ENCODE measurements at places on chromosomes 12 and 14.

DNA sequence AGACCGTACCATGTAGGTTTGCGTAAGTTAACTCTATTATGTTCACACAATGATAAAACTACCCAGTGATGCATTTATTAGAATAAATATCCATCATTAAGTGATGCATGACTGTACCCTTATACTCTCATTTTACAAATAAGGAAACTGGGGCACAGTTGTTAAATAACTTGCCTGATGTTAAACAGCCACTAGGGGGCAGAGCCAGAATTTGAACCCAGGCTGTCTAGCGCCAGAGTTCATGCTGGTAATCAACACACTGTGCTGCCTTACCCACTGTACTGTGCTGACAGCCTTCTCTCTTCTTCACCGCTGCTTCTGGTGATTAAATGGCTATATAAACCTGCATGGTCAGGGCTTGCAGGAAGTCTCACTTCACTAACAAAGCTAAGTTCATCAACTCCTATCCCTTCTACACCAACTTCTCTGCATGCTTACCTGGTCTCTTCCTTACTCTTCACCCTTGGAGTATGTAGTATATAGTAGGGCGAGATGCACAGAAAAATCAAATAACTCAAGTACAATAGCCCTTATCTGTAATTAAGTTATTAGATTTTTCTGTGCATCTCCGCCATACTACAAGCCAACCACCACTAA lies 43.6 kb upstream of the APPL2 start:
- no peak for DNase-seq

GRCh38 chr12:49941556-49942511 lies 8.7 kb upstream of the AQP2 start:
- DNase-seq = no peak

- no peak for DNase-seq
These were observed 50.6 kb downstream of the DAAM1 start for GRCh38 chr14:59239022-59239421.

- peak; percentile 84 for DNase-seq
These were observed 67.8 kb downstream of the HMGA2 start for GRCh38 chr12:65891987-65892481.

DNA sequence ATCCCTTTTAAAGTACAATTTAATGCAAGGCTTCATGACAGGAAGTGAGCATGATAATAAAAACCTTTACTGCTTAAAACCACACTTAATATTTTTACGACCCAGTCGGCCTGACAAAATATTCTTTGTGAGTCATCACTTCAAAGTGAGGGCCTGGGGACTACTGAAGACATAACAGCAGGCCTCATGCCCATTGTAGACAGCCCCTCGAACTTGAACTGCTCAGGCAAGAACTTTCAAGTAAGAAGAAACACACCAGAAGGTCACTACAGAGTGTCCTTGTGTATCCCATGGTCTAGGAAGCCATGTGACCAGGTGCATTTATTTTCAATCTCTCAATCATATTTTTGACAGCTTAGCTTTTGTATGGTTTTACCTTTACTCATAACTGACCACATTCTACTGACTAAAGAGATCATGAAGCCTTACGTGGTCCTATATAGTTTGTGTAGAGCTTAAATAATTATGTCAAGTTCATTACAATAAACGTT lies 61.4 kb upstream of the MANSC4 start:
- DNase-seq = no peak

GRCh38 chr12:57898308-57898970 lies 42.9 kb upstream of the ATP23 start:
- no peak for DNase-seq

GRCh38 chr12:49952391-49953055 lies 2.0 kb downstream of the AQP2 start:
- DNase-seq = no peak

GRCh38 chr12:53950789-53951576 lies 3.7 kb upstream of the HOXC12 start:
- no peak for DNase-seq

GRCh38 chr12:79522257-79522988 lies 168.3 kb downstream of the PAWR start:
- no peak for DNase-seq

DNA sequence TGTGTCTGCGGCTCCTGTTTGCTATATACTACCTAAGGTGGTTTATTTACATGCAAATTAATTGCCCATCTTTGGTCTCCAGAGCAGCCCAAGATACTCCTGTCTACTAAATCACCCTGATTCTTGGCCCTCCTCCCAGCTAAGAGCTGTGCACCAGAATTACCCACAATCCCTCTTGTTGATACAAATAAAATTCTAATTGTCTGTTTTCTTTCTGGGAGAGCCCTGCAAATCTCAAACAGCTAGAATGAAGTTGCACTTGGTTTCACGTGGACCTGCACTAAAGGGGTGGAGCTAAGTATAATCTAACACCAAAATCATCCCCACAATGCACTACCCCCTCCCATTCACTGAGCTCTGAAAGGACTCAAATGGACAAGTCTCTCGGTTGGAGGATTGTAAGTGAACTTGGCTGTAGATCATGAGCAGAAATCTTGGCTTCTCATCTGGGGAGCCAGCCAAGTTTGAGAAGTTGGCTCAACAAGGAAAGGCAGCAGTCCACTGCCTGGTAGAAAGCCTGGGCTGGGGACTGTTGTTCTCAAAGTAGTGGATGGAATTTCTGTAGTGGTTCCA lies 6.6 kb downstream of the MAX start:
- peak; percentile 45 for DNase-seq

DNA sequence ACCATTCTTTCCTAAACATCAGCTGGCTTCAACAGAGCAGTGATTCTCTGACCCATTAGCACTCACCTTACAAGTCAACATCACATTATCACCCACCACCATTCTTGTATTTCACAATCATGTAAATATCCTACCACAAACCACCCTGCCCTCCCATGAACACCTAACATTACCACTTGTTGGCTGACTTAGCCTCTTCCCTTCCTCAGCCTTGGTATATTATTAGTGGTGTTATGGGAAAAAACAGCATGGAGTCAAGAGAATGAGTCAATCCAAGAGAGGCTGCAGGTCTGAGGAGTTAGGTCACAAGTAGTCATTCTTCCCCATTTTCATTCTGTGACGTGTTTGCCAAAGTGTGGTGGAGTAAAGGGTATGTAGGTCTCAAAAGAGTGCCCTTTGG lies 22.3 kb upstream of the MGP start:
- no peak for DNase-seq

Measured in tibial nerve (tissue), 4 donors.